ENCODE measurements at places on chromosomes 16 and 17.

- DNase-seq, result no peak
These were observed 203.4 kb upstream of the FOXF1 start for GRCh38 chr16:86306811-86307513.

DNA sequence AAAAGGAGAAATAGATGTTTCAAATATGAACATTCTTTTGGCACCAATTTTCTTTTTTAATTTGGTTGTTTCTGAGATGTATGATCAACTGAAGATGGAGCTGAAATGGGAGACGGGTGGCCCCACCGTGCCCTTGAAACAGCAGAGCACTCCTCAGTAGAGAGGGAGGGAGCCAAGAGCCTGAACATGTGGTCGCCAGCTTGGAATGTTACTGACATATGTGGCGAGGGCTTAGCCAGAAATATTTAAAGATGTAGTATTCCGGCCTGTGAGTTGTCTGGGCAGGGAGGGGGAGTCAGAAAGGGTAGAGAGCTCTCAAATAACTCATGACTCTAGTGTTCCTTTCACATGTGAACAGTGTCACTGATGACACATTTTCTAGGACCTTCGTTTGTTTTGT lies 13.3 kb upstream of the MRC2 start:
- DNase-seq, result no peak

- no peak for DNase-seq
These were observed 202.4 kb downstream of the AXIN2 start for GRCh38 chr17:65359016-65359415.

GRCh38 chr16:22684574-22685458 lies 129.1 kb upstream of the HS3ST2 start:
- no peak for DNase-seq

DNA sequence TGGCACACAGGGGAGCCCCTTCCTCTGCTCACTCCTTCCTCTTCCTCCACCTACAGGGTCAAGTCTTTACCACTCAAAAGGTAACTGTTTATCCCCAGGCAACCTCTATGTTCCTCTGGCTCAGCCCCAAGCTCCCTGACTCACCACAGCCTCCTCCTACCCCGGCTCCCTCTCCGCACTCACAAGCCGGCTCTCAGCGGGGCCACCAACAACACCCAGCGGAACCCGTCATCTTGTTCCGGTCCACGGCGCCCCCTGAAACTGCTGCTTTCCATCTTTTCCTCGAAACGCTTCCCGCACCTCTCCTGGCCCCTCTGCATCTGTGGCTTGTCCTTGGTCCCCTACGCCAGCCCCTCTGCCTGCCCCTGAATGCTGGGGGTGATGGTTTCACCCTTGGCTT lies 58.4 kb downstream of the NXN start:
- DNase-seq, result no peak

- DNase-seq, result no peak
These were observed 9.7 kb upstream of the CHMP6 start for GRCh38 chr17:80981929-80982425.

DNA sequence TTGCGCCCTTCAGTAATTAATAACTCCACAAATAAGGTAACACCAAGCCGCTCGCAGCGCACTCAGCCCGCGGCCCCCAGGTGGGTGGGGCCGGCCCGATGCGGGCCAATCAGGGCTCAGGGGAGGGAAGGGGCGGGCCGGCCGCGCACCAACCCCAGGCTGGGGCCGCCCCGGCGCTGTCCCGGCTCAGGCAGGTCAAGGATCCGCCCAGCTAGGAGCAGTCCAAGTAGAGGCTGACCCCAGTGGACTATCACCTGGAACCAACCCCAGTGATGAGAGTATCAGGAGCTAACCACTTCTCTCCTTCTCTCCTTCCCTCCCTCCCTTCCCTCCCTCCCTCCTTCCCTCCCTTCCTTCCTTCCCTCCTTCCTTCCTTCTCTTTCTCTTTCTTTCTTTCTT lies 110.8 kb downstream of the C16orf78 start:
- DNase-seq, result peak; percentile 79

DNA sequence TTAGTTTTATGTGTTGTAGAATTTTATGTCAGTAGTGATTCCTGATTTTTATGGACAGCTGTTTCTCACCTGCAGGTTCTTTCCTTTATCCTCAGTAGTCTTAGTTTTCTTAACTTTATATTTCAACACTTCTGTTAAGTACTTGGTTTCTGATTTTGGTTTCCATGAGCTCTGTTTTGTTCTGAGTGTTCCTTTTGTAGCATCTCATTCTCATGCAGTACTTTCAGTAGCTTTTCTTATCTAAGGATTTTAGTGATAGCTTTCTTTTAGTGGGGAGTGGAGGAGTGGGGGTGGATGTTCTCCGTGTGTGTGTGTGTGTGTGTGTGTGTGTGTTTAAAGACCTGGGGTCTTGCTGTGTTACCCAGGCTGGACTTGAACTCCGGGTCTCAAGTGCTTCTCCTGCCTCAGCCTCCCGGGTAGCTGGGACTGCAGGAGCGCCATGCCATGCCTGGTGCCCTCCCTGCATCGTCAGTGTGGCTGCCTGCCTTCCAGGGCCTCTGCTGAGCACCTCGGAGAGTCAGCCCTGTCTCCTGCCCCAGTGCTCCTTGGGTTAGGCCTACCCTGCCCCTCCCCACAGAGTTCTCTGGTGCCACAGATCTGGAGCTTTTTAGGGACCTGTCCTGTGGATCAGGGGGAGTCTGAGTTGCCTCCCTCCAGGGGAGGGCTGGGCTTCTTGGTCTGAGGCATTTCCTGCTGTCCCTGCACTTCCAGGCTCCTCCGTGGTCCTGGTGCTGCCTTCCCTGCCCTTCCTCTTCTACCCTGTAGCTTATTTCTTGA lies 4.3 kb upstream of the ZNF750 start:
- no peak for DNase-seq

GRCh38 chr16:68290450-68290849 lies 20.3 kb downstream of the SLC7A6OS start:
- DNase-seq, result no peak

DNA sequence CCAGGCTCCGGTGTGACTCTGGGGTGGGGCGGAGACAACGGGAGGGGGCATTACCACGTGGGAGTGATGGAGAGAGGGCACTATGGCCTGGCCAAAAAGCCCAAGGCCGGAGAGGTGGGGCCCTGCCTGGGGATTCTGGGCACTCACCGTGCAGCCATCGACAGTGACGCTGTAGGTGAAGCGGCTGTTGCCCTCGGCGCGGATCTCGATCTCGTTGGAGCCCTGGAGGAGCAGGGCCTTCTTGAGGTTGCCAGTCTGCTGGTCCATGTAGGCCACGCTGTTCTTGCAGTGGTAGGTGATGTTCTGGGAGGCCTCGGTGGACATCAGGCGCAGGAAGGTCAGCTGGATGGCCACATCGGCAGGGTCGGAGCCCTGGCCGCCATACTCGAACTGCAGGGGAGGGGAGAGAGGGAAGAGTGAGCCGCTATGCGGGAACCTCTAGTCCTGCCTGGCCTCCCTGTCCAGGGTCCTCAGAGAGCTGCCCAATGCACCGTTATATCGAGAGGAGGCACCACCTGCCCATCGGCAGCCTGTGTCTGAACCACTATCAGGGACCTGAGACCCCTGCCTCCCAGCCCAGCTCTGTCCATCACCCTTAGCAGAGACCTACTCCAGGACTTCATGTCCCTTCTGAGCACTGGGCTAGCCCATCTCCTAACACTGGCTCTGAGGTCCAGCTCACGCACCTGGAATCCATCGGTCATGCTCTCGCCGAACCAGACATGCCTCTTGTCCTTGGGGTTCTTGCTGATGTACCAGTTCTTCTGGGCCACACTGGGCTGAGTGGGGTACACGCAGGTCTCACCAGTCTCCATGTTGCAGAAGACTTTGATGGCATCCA lies 15.6 kb downstream of the COL1A1 start:
- DNase-seq, result peak; percentile 58

DNA sequence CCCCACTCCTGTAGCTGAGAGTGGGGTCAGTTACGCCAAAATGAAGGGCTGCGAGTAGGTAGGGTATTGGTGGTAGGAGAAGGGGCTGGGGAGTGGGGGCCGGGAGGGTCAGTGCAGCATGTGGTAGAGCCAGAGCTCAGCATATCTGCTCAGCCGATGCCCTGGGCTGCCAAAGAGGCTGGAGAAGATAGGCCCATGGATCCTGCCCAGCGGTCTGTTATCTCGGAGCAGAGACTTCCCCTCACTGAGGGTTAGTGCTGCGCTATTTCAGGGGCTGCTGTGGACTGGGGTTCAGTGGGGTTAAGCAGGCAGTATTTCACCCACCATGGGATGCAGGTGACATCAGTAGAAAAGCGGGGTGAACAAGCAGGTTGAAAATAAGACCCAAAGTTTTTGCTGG lies 19.7 kb downstream of the RHBDL3 start:
- no peak for DNase-seq

DNA sequence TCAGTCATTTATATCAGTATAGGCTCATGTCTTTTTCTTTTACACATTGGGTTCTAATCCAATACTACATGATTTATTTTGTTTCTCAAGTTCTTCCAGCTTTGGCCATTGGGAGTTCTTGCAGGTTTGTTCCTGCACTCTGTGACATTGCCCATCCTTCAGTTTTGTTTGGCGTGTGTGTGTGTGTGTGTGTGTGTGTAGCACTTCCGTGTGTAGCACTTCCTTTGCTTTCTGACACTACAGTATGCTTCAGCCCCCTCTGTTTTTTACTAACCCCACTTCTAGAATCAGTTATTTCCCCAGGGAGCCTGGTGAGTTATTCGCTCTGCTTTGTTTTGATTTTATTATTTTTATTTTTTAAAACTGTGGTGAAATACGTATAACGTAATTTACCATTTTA lies 75.6 kb upstream of the LGALS9 start:
- no peak for DNase-seq

DNA sequence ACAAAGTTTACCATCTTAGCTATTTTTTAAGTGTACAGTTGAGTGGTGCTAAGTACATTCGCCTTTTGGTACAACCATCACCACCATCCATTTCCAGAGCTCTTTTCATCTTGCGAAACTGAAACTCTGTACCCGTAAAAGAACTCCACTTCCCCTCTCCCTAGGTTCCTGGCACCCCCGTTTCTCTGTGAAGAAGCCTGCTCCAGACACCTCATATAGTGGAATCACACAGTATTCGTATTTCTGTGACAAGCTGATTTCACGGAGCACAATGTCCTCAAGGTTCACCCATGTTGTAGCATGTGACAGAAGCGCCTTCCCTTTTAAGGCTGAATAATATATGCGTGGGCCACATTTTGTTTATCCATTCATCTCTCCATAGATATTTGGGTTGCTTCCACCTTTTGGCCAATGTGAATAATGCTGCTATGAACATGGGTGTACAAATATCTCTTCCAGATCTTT lies 54.2 kb upstream of the MAP3K14 start:
- DNase-seq, result no peak

GRCh38 chr16:86946396-86946795 lies 368.0 kb downstream of the FOXL1 start:
- no peak for DNase-seq

GRCh38 chr16:22195695-22196558 lies 10.2 kb upstream of the EEF2K start:
- DNase-seq, result peak; percentile 85

DNA sequence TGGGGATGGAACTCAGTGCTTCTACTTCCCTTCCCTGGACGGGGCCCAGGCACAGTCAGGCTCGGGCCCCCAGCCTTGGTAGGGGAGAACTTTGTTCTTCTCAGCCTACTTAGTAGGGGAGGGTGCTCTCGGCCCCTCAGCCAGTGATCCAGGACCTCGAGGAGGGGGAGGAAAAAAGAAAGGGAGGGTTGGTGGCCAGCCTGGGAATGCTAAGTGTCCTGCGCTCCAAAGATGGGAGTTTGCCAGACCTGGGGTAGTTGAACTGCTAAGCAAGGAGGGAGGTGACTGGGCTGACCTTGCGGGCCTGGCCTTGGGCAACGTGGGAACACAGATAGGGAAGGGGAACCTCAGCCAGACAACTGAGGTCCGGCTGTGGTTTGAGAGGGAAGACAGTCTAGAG lies 12.2 kb downstream of the ADGRG1 start:
- DNase-seq, result no peak

DNA sequence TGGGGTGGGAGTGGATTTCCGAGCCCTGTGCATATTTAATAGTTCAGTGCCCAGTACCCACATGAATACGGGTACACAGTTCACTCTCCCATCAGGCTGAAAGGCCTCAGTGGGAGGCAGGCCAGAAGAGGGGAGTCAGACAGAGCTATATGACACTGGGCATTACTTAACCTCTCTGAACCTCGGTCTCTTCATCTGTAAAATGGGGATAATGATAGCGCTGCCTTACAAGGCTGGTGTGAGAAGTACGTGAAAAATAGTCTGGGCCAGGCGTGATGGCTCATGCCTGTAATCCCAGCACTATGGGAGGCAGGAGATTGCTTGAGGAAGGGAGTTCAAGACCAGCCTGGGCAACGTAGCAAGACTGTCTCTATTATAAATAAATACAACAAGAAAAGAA lies 3.6 kb downstream of the GPRC5B start:
- no peak for DNase-seq

DNA sequence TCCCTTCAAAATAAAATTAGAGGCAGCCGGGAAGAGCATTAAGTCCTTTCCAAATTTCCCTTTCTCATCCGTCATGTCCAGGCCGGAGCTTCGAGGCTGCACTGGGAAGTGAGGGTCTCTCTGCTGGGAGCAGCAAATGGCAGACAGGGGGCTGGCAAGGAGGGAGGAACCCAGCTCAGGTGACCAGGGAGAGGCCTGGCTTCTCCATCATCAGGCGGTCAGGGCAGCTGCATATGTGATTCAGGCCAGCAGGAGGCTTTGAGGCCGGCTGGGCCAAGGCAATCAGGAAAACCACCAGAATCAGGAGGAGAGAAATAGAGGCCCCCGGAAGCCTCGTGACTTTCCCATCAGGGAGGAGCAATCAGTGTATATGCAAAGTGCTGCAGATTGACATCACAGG lies 85.0 kb upstream of the RPL38 start:
- no peak for DNase-seq

Measured in right cardiac atrium (tissue), 5 donors.